ENCODE measurements at places on chromosomes 1 and 21.
A peak's percentile ranks its signal among the peaks of the same experiment; 100 is the strongest.

DNA sequence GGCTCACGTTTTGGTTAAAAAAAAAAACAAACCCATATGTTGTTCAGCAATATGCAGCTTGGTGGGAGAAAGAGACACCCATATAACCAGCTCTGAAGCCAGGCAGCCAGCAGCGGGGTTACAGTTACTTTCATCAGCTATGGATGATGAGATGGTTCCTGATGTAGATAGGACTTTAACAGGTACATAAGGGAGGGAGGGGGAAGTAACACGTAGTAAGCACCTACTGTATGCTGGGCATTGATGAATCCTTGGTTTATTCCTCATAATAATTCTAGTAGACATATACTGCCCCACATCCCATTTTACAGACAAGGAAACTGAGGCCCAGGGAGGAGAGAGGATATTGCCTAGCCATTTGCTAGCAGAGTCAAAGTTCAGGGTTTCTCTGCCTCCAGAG is 2.0 kb downstream of the SLC1A7 start:
- no peak for DNase-seq

GRCh38 chr1:86380257-86380861 is 15.8 kb downstream of the ODF2L start:
- DNase-seq, result no peak

DNA sequence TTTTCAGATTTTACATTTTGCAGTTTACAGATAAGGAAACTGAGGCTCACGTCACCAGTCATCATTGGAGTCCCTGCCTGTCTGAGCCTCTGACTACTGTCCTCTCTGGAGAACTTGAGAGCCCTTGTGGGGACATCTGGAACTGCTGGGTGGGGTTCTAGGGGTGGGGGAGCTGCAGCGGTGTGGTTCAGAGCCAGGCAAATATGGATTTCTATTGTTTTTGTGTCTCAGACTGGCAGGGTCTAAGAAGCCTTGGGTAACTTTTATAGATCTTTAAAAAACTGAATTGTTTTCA is 46.9 kb downstream of the IER5 start:
- no peak for DNase-seq

- no peak for DNase-seq
These were observed 31.5 kb downstream of the HLCS start for GRCh38 chr21:36934864-36935420.

GRCh38 chr1:76023669-76024435 is 50.7 kb upstream of the ST6GALNAC3 start:
- no peak for DNase-seq

DNA sequence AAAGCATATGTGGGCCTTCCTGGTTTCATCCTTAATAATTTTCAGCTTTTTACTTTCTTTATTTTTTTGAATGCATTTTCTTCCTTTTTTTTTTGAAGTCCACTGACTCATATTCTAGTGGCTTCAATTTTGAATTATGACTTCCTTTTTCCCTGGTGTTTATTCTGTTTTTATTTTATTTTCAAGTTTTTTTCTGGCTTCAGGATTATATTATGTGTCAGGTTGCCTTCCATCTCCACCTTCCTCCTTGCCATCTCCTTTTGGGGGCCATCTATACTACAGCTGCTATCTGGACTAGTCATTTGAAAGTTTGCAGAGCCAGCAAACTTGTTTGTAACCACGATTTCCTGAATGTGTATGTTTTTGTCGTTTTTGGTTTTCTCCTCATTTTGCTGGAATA is 117.6 kb downstream of the LEPR start:
- no peak for DNase-seq

- no peak for DNase-seq
These were observed 20.3 kb downstream of the KCNQ4 start for GRCh38 chr1:40803902-40804301.

- no peak for DNase-seq
These were observed 3.7 kb downstream of the RSBN1 start for GRCh38 chr1:113808450-113809195.

DNA sequence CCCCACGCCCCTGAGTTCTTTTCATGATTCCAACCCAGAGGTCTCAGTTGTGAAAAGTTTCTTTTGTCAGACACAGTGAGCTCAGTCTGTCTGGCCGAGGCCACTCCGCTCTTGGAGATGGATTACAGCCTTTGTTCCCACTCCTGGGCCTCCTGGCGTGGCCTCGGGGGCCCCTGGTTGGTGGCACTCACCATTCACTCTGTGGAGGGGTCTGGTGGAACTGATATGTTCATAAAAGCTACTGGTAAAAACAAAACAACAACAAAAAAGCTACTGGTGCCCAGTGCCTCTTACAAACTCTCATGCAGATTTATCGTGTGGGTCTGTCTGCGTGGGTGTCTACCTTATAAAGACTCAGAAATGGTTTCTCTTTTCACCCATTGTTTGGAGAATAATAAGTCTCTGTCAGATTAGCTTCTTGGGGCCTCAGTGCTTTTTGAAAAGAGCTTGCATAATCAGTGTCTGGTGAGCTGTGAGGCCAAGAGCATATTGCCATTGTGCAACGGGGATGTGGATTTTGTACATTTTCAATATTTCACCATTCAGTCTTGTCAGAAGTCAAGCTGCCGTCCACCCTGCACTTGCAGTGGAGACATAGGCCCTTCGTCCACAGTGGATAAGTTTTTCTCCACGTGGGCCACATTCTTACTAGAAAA is 86.7 kb downstream of the GALNT2 start:
- no peak for DNase-seq

- no peak for DNase-seq
These were observed 2.9 kb upstream of the HTR6 start for GRCh38 chr1:19661721-19662228.

DNA sequence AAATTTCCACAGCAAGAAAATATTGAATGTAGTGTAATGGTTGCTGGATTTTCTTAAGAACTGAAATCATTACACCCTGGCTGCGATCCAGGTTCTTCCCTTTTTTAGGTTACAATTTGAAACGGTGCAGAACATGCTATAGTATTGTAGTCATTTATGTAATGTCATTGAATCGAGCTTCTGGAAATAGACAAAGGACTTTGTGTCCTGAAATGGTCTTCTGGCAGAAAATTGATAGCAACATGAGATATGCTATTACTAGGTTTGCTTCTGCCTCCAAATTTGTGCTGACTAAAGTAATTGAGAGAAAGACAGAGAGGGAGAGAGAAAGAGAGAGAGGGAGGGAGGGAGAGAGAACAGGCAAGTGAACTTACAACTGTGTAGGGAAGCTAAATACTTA is 146.2 kb upstream of the NFIA start:
- DNase-seq, result no peak

DNA sequence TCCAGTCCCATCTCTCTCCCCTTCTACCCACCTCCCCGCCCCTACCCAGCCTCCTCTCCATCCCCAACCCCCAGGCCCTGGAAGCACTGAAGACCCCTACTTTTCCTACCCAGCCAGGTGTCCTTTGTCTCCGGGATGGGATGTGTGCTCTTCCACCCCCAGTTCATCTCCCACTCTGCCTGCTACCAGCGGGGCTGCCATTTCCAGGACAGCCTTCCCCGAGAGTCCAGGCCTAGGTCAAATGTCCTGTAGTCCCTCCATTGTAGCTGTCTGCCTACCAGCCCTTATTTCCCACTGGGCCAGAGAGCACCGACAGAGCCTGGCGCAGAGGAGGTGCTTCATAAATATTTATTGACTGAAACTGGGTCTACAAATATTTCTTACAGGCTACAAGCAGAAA is 72.0 kb upstream of the TLR5 start:
- DNase-seq, result no peak

GRCh38 chr1:95364546-95364945 is 130.5 kb downstream of the RWDD3 start:
- DNase-seq, result no peak

- no peak for DNase-seq
These were observed 23.7 kb upstream of the ATP6V1G3 start for GRCh38 chr1:198564157-198564556.

- no peak for DNase-seq
These were observed at the start of gene DNAH14 for GRCh38 chr1:224929335-224930237. Gene DNAH14, plus strand, starts transcription at chr1:224929675. Its CDS starts 23,028 bp downstream, at chr1:224952703.

GRCh38 chr21:34913811-34914210 is 135.3 kb downstream of the RUNX1 start:
- DNase-seq, result no peak

DNA sequence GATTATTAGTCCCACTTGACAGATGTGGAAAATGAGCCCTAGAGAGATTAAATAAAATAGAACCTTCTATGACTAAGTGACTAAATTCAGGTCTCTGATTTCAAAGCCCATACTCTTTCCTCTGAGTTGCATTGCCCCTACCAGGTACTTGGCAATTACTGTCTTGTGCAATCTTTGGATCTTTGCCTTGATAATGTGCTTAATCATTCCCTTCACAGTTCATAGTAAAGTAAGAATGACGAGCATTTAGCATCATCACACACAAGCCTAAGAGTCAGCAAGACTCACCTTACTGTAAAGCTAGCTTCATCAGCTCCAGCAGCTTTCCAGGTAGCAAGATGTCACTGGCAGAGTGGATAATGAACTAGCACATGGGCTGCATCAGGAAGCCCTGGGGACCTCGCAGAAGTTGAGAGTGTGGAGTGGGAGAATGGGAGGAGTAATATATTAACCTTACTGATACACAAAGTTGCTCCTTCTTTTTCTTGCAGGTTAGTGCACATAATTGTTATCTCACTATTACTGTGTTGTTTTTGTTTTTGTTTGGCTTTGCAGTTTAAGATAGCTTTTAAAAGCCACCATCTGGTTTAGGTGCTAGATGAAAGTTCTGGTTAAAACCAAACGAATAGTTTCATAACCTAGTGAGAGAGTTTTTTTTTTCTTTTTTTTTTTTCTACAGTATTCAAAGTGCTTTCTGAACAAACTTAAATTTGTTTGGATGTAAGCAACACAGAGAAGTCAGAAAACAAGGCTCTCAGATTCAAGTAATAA is 71.8 kb downstream of the PBX1 start:
- DNase-seq, result no peak

DNA sequence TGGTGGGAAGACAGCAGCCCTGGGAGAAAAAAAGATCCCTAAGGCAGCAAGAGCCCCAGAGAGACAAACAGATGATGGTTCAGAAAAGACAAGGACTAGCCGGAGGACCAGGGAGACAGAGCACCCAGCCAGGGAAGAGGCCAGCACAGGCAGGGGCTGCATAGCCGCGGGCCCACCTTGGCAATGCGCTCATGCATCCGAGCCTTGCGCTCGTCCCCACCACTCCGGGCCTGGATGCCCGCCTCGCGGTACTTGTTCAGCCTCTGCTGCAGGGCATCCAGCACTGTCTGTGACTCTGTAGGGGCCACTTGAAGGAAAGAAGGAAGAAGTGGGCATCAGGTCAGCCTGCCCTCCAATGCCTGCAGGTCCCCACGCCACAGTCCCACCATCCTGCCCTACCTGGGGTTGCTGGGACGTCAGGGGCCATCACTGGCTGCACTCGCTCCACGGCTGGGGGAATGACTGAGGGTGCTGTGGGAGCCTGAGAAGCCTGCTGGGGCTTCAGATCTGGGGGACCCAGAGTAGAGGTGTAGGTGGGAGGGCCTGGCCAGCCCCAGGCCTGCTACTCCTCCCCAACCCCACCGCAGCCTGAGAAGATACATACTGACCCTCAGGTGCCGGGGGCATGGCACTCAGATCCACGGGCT is 7.0 kb downstream of the CC2D1B start:
- no peak for DNase-seq

GRCh38 chr1:173300061-173301044 is 93.2 kb upstream of the TNFSF4 start:
- DNase-seq, result no peak

DNA sequence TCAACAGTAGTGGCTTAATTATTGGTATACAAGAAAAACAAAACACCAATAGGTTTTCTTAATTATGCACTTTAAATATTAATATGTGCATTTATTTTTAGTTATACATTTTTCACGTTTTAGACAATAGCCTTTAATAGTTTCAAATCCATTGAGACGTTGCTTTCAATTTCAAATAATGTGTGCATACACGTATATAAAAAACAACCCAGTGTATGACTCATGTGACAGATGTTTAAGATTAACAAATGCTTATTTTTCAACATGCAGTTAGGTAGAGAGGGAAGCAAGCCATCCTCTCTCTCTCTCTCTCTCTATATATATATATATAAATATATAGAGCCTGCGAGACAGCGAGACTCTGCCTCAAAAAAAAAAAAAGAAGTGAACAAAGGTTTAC is 24.3 kb downstream of the EYA3 start:
- DNase-seq, result no peak

- no peak for DNase-seq
These were observed 13.0 kb downstream of the CAMSAP2 start for GRCh38 chr1:200751717-200752116.

DNA sequence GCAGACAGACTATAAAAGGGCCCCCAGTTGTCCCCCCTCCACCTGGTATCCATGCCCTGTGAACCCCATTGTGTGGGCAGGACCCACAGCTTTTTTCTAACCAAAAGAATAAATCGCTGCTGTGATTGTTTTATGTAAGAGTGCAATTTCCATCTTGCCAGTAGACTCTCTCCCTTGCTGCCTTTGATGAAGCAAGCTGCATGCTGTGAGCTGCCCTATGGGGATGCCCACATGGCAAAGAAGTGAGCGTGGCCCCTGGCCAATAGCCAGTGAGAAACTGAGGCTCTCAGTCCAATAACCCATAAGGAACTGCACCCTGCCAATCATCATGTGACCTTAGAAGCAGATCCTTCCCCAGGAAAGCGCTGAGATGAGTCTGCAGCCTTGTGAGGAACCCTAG is 37.8 kb upstream of the FMOD start:
- no peak for DNase-seq

- DNase-seq, result no peak
These were observed 12.9 kb upstream of the NES start for GRCh38 chr1:156689953-156690674.

DNA sequence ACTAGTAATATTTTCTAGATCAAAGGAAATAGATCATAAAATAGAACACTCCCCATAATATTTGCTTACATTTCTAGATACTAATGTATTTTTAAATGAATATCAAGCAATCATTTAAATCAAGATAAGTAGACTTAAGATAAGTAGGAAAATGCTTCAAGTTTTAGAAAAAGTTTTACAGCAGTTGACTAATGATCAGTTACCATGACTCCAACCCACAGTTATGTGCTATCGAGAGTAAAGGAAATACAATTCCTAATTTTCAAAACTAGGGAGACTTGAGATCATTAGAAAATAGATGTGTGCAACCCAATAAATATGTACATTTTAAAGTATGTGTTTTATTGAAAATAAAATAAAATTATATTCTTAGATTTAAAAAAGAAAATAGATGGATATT is 95.0 kb downstream of the DENND1B start:
- DNase-seq, result no peak

- peak; percentile 35 for DNase-seq
These were observed 4.7 kb downstream of the MR1 start for GRCh38 chr1:181038399-181038873.

DNA sequence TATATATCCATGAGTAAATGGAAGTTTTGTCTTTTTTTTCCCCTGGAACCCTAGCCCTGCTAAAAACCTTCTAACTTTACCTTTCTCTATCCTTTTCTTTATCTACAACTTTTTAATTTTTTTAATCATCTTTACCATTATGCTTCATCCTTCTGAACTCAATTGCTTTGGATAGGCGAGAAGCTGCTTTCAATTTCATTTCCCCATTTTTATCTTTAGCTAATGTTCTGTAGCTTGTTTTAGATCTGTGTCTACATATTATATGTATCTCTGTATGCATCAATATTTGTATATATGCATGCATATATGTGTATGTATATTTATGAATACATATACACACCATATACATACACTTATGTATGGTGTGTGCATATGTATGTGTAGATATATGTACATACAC is 57.4 kb downstream of the PTPRC start:
- no peak for DNase-seq

- no peak for DNase-seq
These were observed 165.6 kb downstream of the PHTF1 start for GRCh38 chr1:113593550-113594297.

Measured in activated CD4-positive, CD25-positive, alpha-beta regulatory T cell (primary cell).